ENCODE measurements at places on chromosomes 16 and 17.

- DNase-seq = no peak
Observed at GRCh38 chr16:63416712-63417111, 1380.5 kb upstream of the CDH8 start.

DNA sequence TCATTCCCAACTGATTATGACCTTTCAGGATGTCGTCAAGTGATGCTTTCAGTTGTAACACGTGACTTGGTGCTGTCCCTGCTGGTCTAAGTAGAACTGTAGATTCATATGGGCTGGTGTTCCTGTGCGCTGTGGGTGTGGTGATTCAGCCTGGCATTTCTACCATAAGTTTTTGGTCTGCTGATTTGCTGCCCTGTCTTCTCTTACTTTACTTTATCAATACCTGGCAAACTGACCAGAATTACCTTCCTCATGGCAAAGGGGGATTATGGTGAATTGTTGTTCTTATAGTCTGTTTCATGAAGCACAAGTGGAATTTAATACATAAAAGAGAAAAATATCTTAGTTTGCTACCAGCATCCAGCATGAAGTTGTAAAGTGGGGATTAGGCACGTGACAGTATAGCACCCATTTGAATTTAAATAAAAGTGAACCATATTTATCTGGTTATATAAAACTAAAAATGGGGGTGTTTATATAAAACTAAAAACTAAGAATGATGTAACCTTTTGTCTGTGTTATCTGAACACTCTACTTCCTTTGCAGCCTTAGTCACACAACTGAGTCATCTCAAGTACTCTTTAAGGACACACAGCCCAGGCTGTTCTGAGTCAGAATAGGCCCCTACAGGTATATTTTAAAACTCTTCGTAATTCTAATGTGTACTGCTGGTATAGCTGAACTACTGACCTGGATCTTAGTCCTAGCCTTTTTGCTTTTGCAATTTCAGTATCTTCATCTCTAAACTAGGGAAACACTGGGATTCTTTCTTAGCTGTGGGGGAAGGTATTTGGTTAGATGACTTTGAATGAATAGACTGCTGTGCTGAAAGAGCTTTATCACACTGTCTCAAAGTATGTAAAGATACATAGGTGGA lies 28.3 kb downstream of the TTC19 start:
- no peak for DNase-seq

DNA sequence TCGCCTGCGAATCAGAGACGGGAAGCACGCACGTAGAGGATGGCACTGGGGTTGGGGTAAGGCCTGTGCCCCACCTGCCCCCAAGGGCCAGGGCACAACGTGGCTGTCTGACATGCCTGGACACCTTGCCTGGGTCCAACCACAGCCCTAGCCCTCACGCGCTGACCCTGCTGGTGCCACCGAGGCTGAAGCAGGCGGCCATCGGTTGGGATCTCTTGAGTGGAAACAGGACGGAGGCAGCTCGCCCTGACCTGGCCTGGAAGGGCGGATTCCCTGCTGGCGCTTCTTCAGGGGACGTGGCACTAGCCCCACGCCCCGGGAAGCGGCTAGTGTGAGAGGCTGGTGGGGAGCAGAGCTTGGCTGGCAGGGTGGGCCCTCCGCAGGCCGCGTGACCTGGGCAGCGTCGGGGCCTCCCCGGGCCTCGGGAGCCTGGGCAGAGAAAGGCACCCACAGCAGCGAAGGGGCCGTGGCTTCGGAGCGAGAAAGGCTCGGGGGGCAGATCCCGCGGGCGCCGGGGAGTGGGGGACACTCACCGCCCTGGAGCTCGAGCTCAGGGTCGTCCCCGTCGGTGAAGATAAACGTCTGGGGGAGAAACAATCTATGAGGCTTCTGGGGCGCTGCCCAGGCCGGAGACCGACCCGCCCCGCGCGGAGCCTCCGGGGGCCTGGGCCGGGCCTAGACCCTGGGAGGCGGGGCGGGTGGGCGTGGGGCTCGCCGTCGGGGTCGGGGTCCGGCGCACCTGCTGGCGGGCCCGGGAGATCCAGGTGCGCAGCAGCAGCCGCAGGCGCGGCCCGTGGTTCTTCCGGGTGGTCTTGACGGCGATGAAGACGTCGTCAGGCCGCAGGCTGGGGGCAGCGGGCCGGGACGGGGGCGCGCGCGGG lies 610 bp downstream of the RFNG start:
- peak; percentile 54 for DNase-seq

DNA sequence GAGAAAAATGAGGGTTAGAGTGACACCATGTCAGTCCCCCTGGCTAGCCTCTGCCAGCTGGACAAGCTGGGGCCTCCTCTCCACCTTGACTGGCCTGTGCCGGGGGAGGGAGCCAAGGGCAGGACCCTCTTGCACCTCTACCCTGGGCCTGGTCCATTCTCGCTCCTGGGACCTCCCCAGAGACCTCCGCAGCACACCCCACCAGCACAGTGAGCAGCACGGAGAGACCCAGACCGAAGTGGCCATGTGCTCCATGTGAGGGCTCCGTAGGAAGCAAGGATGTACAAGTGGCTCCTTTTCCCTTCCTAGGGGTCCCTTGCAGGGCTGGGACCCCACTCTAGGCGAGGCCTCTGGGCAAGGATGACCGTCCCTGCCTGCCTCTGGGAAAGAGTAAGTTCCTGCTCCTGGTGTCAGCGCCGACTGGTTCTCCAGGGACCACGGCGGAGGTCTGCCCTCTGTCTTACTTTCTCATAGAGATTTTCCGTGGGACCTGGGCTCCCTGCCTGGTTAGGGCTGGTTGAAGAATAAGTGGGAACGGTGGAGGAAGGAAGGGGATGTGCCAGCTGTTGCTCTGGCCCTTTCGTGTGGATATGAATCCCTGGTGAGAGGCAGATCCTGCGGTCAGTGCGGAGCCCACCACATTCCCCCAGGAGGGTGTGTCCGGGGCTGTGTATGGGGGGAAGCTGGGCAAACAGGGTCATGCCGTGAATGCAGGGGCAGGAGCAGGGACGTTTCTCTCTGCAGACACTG lies 124.2 kb downstream of the METRNL start:
- no peak for DNase-seq

DNA sequence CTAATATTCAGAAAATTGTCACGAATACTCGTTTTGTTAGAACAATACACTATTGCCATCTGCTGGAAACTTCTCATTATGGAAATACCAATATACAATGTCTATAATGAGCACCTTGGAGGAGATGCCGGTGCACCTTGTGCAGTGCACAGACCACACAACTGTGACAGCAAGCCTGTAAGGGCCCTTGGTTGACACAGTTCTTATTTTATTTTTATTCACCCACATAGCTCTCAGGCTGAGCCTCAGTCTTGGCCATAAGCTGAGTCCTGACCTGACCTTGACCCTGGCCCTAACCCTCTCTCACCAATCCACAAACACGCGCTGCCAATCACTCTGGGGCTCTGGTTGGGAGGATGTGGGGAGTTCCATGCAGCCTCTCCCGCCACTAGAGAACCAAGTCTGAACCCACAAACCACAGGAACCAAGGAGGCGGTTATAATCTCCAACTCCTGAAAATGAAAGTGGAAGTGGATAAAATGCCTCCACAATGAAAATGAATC lies 7.6 kb downstream of the AIPL1 start:
- no peak for DNase-seq

GRCh38 chr16:29720703-29721102 lies 25.1 kb downstream of the C16orf54 start:
- no peak for DNase-seq

DNA sequence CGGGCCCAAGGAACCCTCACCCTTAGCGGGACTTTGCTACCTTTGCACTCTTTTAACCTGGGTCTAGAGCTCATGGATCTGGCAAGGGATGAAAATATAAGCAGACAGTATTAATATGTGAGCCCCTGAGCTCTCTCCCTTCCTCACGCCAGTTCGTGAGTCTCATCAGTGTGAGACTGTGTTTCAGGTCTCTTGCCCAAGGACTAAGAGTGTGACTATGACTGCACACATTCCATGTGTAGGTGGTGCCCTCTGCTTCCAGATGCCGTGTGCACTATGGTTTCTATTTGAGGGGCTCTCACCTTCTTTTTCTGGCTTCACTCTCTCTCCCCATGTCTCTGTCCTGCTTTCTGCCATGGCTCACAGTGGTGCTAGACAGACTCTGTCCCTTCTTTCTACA lies 40.5 kb downstream of the DHRS7B start:
- DNase-seq = no peak

DNA sequence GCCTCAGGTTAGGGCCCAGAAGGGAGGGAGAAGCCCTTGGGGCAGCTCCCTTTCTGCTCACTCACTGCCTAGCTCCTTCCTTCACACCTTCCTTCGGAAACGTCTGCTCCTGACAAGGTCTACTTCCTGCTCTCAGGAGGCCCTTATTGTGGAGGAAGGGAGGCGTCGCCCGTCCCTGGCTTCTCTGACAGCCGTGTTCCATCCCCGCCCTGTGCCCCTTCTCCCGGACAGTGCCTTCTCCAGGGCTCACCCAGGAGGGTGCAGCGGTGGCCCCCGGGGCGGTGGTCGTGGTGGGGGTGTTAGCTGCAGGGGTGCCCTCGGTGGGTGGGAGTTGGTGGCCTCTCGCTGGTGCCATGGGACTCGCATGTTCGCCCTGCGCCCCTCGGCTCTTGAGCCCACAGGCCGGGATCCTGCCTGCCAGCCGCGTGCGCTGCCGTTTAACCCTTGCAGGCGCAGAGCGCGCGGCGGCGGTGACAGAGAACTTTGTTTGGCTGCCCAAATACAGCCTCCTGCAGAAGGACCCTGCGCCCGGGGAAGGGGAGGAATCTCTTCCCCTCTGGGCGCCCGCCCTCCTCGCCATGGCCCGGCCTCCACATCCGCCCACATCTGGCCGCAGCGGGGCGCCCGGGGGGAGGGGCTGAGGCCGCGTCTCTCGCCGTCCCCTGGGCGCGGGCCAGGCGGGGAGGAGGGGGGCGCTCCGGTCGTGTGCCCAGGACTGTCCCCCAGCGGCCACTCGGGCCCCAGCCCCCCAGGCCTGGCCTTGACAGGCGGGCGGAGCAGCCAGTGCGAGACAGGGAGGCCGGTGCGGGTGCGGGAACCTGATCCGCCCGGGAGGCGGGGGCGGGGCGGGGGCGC lies 231.9 kb downstream of the SEC14L1 start:
- DNase-seq = peak; percentile 89

- no peak for DNase-seq
Observed at GRCh38 chr16:57128771-57129389, 36.5 kb downstream of the CPNE2 start.

DNA sequence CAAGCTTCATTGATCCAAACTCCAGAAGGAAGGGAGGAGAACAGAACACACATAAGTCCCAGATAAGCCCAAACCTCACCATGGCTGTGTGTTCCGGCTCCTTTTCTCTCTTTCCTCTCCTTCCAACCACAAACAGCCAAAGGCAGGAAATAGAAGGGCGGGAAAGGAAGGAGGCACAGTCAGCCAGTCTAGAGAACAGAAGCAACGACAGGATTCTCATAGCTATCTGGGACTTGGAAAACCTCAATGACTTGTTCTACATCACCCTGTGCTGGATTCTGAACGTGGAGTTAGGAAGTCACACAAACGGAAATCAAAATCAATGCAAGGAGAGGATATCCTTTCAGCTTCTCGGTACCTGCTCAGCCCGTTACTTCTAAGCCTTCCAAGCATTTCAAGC lies 9.0 kb downstream of the CRK start:
- no peak for DNase-seq

GRCh38 chr16:10210944-10211343 lies 28.7 kb upstream of the GRIN2A start:
- no peak for DNase-seq

DNA sequence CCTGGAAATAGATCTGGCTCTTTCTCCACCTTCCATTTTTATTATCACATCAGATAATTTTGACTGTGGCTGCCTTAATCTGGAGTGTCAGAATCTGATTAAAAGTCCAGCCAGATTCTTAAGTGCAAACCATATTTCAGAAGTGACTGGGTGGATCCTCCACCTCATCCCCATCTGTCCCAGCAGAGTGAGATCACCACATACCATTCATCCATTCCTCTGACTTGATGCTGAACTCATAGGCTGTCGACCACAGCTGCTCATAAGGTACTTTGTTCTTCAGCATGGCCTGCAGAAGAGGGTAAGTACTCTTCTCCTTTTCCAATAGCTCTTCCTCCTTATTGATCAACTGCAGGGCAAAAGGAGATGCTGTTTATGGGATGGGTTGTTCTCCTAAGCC lies 53.5 kb downstream of the DNAH3 start:
- DNase-seq = no peak

- no peak for DNase-seq
Observed at GRCh38 chr16:89194340-89195311, 5.7 kb downstream of the SLC22A31 start.

GRCh38 chr17:15944759-15945526 lies at the start of gene ADORA2B:
ADORA2B (plus strand) TSS chr17:15945130; CDS start chr17:15945249, 119 bp downstream.
- peak; percentile 87 for DNase-seq

- no peak for DNase-seq
Observed at GRCh38 chr16:1431497-1432270, 806 bp downstream of the PERCC1 start.

- DNase-seq = no peak
Observed at GRCh38 chr16:25586826-25587225, 104.9 kb upstream of the HS3ST4 start.

GRCh38 chr16:58198022-58198683 lies at the start of gene CSNK2A2:
CSNK2A2 (minus strand) TSS chr16:58198106; CDS start chr16:58197736, 370 bp downstream.
- DNase-seq = peak; percentile 72

DNA sequence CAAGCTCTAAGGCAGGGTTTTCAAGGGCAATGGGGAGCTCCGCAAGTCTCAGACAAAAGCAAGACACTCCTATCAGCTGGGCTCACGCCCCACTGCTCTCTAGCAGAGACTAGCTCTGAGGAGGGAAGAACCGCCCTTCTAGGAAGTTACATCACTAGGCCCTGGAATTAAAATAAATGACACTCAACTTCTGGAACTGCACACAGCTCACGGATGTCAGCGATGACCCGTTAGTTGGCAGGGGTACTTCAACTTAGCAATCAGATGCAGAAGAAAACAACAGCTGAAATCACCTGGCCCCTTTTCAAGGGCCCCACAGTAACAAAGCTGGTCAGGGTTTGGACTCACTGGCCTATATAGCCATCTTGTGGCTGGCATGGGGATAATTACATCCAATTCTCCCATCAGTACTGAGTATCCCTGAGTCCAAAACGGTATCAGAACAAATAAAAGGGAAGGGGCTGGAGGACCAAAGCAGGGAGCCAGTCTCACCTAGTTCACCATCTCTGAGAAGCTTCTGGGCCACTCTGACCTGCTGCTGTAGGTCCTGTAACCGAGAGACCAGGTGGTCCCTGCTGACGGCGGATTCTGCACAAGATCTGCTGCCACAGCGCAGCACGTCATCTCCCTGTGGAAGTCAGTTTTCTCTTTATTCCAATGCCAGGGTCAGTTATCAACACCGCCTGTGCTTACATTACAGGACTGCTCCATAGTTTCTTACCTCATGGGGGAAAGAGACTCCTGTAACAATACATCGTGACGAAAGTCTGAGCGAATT lies 22.2 kb downstream of the SERPINF1 start:
- DNase-seq = peak; percentile 76

DNA sequence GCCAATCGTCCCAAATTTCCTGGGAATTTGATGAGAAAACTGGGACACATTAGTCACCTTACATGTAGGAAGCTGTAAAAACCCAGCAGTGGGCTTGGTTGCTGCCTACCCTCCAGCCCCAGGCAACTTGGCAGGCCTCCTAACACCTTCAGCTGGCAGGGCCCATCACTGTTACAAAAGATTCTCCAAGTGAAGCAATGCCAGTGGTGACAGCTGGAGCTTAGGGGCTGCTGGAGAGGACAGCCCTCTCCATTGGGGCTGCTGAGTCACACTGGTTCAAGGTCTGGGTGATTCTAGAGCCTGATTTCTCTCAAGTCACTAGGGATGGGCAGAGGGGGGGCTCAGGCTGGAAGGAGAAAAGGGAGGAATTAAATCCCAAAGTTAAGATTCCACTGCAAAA lies 180.6 kb downstream of the COPRS start:
- no peak for DNase-seq

Data from HuH-7 (cell line).